ENCODE measurements at places on chromosomes 5 and 9.

- ATAC-seq = no peak
These were observed 28.7 kb upstream of the TIMD4 start for GRCh38 chr5:156991714-156992113.

- peak; percentile 25 for ATAC-seq
These were observed 6.2 kb downstream of the TRIM32 start for GRCh38 chr9:116693233-116693731.

DNA sequence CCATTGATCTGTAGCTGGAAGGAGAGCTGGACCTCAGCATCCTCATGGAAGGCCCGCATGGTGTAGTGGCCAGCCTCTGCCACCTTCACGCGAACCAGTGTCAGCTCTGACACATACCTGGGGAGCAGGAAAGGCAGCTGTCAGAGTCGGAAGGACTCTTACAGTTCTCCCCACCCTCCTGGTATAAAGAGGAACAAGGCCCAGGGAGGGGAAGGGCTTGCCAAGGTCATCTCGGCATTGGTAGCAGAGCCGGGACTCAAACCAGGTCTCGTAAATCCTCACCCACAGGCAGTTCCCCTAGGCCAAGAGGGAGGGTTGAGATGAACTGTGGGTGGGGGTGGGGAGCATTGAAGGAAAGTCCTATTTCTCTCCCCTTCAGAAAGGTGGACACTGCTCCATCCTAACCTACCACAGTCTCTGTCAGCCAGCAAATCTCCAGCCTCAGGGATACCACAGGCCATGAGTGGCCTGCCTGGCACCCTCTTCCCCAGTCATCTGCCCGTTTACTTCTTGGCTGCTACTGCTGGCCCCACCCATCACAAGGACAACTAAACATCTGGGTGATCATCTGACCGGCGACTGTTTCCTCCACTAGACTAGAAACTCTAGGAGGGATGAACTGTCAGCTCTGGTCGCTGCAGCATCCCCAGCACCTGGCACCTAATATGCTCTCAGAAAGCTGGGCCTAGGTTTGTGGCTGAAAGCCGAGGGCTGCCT is 23.5 kb downstream of the PDGFRB start:
- no peak for ATAC-seq

GRCh38 chr5:35058374-35058788 is 10.6 kb upstream of the AGXT2 start:
- ATAC-seq = peak; percentile 81

GRCh38 chr5:142125963-142126362 is 17.4 kb downstream of the NDFIP1 start:
- no peak for ATAC-seq

- peak; percentile 84 for ATAC-seq
These were observed 19.3 kb downstream of the PPIP5K2 start for GRCh38 chr5:103139264-103139865.

- ATAC-seq = peak; percentile 27
These were observed 189.6 kb upstream of the SEMA6A start for GRCh38 chr5:116763987-116764866.

GRCh38 chr5:96572864-96573512 is 89.2 kb upstream of the CAST start:
- ATAC-seq = peak; percentile 44

- ATAC-seq = no peak
These were observed 24.0 kb upstream of the RXRA start for GRCh38 chr9:134302130-134302817.

GRCh38 chr9:126516936-126517832 is 96.5 kb upstream of the LMX1B start:
- ATAC-seq = peak; percentile 63

GRCh38 chr9:129954868-129955550 is 88.0 kb downstream of the FNBP1 start:
- no peak for ATAC-seq

GRCh38 chr5:134146651-134147518 is 29.9 kb downstream of the SKP1 start:
- ATAC-seq = no peak

GRCh38 chr9:106450549-106450948 is 412.4 kb upstream of the ZNF462 start:
- no peak for ATAC-seq

- ATAC-seq = no peak
These were observed 6.2 kb downstream of the SLC6A19 start for GRCh38 chr5:1207555-1207954.

- ATAC-seq = no peak
These were observed 133.2 kb upstream of the PRLR start for GRCh38 chr5:35363387-35363965.

DNA sequence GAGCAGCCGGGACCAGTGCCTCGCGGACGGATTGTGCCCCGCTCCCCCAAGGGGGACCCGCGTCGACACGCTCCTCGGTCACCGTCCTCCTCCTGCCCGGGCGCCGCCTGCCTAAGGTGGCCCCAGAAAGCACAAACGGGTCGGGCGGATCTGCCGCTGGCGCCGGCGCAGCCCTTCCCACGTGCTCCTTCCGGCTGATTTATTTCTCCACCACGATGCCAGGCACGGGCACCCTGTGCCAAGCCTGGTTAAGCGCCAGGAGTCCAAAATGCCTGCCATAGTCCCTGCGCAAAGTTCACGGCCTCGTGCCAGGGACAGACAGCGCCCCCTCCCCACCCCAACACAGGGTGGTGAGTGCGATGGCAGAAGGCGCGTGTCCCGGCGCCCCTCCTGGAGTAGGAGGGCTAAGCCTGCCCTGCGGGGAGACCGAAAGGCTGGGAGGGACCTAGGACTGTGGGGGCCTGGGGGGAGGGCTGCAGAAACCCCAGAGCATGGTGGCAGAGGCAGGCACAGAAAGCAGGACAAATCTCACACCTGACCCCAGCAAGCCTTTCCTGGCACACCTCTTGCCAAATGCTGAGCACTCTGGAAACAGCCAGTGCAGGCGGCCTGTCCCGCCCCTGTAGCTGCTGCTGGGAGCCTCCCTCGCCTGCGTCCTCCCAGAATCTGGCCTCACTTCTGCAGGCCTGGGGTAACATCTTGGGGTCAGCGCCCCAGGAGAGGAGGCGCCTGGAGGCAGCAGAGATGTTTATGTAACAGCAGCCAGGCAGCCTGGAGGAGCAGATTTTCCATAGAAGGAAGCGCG is 1.1 kb upstream of the NOTCH1 start:
- peak; percentile 5 for ATAC-seq

- ATAC-seq = no peak
These were observed 871.4 kb downstream of the MAT2B start for GRCh38 chr5:164376843-164377242.

DNA sequence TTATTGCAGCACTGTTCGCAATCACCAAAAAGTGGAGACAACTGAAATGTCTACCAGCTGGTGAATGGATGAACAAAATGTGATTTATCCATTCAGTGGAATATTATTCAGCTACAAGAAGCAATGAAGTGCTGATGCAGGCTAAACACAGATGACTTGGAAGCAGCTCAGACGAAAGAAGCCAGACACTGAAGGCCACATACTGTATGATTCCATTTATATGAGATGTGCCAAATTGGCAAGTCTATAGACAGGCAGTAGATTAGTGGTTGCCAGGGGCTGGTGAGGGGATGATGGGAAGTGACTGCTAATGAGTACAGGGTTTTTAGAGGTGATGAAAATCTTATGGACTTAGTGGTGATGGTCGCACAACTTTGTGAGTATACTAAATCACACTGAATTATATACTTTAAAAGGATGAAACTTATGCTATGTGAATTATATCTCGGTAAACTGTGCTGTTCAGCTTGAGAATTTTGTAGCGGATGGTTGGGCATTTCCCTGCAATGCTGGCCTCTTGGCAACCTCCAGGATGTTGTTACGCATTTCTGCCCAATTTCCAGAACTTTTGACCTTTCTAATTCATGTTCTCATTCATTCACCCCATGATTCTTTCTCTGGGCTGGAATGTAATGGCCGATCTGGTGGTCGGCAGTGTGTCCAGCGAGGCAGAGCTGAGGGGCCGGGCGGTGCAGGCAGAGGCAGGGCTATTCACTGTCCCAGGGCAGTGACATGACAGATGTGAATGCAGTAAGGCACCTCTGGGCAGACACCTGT is 22.0 kb upstream of the WNK2 start:
- no peak for ATAC-seq

GRCh38 chr5:95835682-95836385 is 13.3 kb upstream of the GLRX start:
- ATAC-seq = no peak

GRCh38 chr5:98880151-98880550 is 48.7 kb downstream of the CHD1 start:
- ATAC-seq = peak; percentile 96

DNA sequence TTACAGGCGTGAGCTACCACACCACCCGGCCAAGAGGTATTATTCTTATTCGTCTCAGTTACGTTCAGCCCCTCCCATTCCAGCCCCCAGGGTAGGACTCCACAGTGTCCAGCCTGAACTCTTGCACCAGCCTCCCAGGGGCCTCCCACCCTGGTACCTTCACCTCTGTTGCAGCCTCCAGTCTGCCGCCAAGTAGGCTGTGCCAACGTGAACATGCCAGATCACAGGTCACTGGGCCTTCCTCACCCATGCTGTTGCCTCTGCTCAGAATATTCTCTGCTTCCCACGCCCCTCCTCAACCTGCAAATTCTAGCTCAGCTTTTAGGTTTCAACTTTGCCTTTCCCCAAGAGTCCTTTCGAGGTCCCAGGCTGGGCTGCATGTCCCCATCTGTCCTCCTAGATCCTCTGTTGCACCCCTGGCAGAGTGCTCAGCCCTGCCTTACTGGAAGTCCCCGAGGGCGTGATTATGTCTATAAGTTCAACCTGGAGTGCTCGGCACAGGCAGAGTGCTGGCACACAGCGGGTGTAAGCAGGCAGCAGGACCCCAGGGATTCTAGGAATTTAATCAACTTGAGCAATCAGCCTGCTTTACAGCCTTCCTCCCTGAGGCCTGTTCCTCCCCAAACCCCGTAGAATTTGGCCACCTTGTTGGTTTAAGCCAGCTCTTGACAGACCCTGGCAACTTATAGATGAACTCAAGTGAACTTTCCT is 13.1 kb upstream of the STXBP1 start:
- no peak for ATAC-seq

GRCh38 chr5:178126556-178126955 is 4.3 kb upstream of the RMND5B start:
- no peak for ATAC-seq

DNA sequence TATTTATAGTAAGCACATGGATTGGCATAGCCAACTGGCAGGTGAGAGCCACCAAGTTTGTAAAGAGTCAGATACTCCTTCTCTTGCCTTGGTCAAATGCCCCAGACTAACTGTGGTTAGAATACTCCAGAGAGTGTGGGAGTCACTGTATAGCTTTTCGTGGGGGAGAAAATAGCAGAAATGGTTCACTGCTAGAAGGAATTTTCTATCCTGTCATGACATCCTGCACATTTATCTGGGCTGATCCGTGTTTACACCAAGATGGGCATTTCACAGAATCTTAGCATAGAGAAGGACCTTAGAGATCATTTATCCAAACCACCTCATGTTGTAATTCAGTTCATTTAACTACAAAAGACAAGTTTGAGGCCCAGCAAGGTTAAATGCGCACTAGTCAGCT is 460.8 kb downstream of the ENC1 start:
- ATAC-seq = no peak

- ATAC-seq = no peak
These were observed 7.2 kb downstream of the SLC6A3 start for GRCh38 chr5:1437876-1438559.

DNA sequence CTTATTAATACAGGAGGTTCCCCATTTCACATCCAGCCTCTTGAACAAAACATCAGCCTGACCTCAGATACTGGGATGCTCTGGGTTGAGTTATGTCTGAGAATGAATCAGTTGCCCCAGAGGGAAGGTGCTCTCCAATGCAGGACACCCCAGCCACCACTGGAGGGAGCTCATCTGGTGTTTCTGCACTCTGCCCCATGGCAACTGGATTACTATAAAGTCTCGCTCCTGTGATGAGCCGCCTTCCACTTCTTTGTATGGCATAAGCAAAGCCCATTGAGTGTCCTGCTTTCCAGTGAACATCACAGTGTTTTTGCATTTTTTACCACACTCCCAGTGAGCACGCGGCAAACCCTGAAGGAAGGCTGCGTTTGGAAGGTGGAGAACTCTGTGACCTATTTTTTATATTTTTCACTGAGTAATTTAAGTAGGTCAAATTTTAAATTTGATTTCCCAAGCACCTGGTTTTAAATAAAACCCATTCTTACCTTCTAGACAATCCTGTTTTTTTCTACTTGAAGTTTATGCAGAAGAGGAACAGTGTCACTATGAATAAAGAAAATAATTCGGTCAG is 176.9 kb upstream of the WWC1 start:
- ATAC-seq = no peak

DNA sequence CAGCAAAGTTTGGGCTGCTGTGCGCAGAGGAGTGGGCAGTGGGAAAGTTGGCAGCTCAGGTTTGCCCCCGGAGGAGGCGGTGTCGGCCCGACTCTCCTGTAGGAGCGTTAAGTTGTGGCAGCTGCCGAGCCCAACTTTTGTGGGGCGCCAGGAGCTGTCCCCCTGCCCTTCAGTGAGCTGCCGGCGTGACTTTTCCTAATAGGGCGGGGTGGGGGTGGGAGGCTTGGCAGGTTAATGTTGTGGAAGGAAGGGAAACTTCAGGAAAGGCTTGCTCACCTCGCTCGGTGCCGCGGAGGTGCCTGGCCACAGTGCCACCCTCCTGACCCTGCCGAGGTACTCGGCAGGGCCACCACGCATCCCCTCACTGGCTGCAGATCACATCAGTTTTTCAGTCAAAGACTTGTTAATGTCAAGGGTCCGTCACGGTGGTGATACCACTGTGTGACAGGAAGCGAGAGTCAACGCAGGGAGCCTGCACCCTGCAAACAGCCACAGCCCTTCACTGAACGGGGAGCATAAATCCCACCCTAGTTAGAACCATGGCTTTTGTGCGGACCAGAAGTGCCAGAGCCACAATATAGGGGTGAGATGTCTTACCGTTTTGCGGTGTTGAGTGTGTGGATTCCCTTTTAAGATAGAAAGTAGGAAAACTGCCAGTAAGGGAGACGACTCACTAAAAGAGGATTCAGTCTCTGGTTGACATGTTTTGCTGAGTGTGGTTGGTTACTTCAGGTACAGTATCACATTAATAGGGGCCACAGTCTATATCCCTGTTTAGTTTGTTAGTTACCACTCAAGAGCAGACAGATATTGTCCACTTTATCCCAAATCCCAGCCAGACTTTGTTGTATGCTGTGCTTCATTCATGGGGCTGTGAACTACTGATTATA is 796 bp downstream of the LNPEP start:
- ATAC-seq = peak; percentile 11

DNA sequence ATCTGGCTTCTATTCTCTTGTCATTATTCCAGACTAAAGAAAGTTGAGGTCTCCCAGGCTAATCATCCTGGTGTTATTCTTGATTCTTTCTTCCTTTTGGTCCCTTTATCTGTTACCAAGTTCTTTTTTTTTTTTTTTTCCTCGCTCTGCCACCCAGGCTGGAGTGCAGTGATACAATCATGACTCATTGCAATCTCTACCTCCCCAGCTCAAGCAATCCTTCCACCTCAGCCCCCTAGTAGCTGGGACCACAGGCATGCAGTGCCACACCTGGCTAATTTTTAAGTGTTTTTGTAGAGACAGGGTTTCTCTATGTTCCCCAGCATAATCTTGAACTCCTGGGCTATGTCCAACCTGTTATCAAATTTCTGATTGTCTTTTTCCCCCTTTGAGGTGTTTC is 126.6 kb upstream of the DHFR start:
- ATAC-seq = no peak

Measured in activated CD4-positive, CD25-positive, alpha-beta regulatory T cell treated with anti-CD3 and anti-CD28 coated beads, Interleukin-2, amount 50 U/mL, for 24 hours (primary cell).